Activated CD8-positive, alpha-beta T cell treated with anti-CD3 and anti-CD28 coated beads, Interleukin-2, amount 10 ng/mL, durations not matched to agents 7 days and 5 days (primary cell): ENCODE measurements at places on chromosomes 11 and 22.

DNA sequence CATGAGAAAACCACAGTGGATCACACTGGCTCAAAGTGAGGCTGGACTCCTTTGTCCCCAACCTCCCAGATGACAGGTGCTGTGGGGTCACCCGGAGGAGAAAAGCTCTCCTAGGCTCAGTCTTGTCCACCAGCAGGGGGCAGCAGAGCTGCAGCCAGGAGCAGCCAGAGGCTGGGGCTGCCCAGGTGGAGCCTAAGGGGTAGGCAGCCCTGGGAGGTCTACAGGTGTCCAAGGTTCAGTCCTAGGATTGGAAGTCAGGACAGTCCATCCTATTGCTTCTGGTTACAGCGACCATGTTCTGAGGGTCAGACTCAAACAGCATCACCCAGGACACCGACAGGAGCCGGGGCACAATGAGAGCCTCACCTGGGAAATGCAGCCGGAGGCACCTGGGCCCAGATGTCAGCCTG, 77.6 kb upstream of the IGLL5 start:
- DNase-seq = peak; percentile 75

- no peak for DNase-seq
Observed at GRCh38 chr11:132472411-132473172, 1059.7 kb downstream of the OPCML start.

- DNase-seq = no peak
Observed at GRCh38 chr11:97544431-97544830, 1154.6 kb downstream of the JRKL start.

DNA sequence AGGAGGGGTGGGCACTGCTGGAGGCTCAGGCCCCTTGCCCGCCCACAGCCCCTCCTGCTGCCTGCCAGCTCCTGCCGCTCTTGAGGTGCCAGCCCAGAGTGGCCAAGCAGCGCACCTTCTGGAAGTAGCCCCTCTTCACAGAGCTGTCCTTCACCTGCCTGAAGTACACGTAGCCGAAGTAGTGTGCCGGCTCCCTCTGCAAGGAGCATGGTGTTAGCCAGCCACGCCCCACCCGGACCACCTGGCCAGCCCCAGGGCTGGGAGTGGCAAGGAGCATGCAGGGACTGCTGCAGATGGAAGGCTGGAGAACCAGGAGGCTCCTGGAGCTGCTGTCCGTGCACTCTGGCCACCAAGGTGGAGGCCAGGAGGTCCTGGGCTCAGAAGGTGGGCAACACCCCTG, 9.6 kb downstream of the DENND6B start:
- DNase-seq = no peak

- no peak for DNase-seq
Observed at GRCh38 chr11:2418693-2419360, 18.3 kb downstream of the TSSC4 start.

DNA sequence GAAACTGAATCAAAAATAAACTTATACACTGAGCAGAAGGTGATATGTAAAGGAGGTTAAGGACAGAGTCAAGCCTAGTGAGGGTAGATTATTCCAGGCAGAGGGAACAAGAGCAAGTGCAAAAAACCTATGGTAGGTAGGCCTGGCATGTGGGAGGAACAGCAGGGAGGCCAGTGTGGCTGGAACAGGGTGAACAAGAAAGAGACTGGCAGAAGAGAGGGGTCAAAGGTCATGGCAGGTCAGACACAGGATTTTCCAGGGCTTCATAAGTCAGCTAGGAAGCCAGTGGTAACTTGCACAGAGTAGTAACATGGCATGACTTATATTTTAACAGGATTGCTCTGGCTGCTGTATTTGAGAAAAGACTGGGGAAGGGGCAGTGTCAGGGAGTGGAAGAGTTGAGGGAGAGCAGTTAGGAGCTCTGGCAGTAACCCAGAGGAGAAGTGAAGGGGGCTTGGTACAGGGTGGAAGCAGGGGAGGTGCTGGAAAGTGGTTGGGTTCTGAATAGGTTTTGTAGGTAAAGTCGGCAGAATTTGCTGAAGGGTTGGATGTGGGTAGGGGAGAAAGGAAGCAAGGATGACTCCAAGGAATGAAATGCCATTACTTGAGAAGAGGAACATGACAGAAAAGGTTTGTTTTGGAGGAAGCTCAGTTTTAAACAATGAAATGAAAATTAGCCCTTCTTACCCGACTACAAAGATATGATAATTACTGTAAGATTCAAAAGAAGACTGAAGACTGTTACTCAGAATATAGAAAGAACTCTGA, 86.2 kb downstream of the ZNRF3 start:
- DNase-seq = no peak

DNA sequence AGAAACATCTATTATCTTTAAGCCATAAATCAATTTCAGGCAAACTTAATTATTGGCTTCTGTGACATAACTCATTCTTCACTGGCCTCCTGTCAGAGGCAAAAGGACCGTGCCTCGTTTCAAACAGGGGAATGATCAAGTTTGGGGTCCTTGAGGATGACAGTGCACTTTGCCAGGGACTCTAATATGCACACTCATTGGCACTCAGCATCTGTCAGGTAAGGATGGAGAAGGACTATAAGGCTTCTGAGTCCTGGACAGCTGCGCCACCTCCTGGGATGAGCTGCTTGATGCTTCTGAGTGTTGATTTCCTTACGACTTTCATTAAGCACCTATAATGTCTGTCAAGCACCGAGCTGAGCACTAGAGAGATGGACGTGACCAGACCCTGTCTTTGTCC, 20.2 kb downstream of the BPIFC start:
- DNase-seq = no peak

DNA sequence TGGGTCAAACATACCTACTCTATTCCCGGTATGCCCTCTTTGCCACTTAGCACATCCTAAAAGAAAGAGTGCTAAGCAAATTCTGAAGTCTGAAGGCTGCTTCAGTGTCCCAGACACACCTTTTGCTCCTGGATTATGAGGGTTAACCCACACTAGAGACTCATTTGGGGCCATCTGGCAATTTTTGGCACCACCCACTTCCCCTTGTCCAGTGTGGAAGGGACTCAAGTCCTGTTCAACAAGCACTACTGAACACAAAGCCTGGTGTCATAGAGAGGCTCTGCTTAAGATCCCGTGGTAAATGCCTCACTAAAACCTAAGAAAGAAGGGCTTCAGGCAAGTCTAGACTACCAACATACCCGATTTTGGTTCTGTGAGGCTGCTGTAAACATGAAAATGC, 85.8 kb downstream of the SERGEF start:
- DNase-seq = no peak

GRCh38 chr22:21569459-21570170, 2.1 kb downstream of the UBE2L3 start:
- DNase-seq = no peak

DNA sequence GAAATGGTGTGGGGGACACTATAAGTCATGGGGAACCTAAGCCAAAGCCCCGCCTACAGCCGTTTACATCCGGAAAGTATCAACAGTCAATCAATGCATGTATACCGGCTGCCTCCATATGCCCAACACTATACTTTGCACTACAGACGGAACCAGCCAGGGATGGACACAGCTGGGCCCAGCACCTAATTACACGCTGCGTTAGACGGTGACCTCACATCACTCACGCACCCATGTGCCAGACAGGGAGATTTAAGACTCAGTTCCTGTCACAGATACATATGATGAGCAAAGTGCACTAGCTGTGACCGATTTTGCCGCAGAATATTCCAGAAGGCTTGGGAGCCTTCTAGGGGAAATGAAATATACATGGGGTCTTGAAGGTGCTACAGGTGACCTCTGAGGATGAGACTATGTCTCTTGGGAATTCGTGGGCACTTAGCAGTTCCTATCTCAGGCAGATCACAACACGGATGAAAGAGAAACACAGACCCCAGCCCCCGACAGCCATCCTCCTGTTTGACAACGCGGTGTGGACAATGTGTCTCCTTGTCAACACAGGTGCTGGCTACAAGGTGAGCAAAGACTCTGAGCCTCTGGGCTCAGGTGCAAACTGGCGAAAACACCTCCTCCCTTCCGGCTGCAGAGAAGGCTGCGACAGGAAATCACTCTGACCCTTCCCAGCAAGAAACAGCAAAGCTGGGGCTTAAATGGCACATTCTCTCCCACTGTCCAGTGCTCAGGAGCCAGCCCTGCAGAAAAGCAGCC, 8.0 kb downstream of the AHNAK start:
- no peak for DNase-seq

GRCh38 chr22:21055880-21056319, 10.2 kb downstream of the LRRC74B start:
- no peak for DNase-seq

DNA sequence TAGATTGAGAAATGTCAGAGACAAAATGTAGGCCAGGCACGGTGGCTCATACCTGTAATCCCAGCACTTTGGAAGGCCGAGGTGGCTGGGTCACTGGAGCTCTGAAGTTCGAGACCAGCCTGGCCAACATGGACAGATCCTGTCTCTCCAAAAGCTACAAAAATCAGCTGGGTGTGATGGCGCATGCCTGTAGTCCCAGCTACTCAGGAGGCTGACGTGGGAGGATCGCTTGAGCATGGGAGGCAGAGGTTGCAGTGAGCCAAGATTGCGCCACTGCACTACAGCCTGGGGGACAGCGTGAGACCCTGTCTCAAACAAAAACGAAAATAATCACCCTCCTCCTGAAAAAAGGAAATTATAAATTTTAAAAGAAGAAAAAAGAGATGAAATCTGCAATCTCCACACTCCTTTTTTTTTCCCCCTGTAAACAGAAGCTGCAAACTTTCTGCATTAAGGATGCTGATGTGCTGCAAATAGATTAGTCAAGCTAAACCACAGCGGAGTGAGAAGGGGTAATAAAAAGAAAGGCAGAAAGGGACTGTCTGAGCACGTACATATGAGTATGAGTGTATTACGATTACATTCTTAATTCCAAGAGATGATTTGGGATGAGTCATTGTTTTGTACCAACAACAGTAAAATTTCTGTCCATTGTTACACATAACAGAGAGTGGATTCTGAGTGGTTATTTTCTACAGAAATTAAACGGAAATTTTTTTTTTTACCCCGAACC, 87.3 kb downstream of the SIK3 start:
- no peak for DNase-seq

GRCh38 chr11:35103366-35104208, 35.4 kb upstream of the CD44 start:
- no peak for DNase-seq

GRCh38 chr11:2466869-2467694, 22.3 kb downstream of the KCNQ1 start:
- peak; percentile 87 for DNase-seq

DNA sequence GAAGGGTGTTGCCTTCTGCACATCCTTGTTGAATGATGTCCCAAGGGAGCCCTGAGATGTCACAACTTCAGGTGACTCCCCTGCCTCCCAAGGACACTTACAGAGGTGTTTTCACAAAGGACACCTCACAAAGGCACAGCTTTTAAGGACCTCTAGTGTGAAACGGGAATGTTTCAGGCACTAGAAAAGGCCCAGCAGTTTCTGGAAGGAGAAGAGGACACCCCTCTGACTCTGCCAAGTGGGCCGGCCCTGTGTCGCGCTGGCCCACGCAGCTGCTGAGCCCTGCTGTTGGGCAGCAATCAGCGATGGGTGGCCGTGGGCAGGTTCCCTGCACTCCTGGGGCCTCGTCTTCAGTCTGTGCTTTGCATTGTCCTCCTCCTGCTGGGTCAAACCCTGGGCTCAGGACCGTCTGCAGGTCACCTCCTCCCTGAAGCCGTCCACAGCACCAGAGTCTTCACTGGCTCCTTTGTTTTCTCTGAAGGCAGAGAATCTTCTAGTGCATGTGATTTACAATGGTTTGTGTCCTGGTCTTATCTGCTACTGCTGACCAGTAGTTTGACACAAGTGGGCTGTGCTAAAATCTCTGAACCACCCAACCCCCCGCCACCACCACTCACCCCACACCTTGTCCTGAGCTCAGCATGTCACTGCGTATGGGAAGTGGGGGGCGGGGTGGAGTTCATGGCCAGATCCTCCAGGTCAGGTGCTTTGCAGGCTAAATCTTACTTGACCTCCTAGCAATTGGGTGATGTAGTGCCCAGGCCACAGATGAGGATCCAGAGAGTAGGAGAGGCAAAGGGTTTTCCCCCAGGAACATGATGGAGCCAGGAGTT, 3.2 kb downstream of the LINC01488 start:
- no peak for DNase-seq

DNA sequence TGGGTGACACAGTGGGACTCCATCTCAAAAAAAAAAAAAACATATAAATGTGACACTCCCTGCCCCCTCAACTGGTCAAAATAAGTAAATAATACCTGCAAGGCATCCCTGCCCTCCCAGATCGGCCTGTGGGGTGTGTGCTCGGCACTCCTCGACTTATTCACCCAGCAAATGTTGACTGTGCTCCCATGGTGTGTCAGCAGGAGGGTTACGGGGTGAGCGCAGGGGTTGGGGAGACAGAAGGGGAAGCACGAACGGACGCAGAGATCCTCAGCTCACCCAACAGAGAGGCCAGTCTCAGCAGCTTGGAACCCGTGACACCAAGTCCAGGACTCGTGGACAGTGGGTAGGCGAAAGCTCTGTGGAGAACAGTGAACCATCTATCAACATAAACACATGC, 1.6 kb upstream of the ADM2 start:
- DNase-seq = no peak

DNA sequence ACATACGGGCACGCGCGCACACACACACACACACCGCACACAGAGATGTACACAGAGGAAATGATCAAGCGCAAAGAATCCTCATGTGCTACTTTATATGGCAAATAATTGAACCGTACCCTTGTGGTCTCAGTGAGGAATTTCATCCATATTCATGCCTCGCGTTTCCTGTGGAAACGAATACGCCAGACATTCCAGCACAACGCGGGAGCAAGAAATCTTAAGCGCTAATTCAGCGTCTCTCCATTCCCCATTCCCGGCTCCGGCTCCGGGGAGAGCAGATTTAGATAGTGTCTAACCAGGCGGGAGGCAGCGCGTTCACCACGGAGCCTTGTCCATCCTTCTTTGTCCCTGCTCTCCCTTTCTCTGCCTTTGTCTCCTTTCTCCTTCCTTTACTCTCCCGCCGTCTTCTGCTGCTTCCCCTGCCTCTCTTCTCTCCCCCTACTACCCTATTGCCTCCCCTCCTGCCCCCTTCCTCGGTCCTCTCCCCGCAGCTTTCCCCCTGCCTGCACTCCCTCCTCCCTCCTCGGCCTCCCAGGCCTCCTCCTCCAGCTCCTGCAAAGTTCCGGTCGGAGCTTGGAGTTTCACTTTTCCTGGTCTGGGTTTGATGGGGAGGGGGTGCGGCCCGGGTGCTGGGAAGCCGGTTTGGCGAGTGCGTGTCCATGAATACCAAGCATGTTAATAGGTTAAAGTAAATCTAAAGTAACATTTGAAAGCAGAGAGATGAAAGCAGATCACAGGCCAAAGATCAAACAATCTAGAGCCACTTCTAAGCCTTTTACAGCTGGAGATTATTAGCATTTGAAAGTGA, 579.3 kb downstream of the BUD13 start:
- no peak for DNase-seq

DNA sequence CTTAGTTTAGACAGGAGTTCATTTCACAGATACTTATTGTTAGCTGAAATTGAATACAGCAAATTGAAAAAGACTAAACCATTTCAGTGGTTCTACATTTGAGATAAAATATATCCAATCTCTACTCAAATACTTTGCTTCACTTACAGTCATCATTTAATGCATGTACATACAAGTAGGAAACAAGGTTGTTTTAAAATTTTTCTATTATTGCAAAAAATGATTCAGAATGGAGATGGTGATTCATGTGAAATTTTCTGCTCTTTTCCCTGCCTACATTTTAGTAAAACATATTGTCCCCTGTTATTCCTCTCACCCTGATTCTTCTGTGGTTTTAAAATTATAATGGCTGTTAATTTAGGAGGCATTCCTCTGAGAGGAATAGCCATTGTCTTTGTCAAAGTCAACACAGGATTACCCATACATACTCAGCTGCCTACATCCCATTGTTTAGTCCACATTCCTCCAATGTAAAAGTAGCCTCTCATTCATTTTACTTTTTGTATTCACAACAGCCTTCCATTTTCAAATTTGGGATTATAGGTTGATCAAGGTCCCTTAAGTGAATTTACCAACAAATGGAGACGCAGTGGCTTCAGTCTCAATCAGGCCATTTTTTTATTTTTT, 60.1 kb downstream of the TRPC6 start:
- no peak for DNase-seq
